ENCODE measurements at places on chromosomes 1 and 21. TPM values are rescaled to one million over a fixed set of nuclear protein-coding genes. Genes with fewer than 3 reads are reported as not detected.

Gene C1orf167
- 1.3 TPM for total RNA-seq

Gene MAB21L3
- 0.29 TPM for total RNA-seq

DNA sequence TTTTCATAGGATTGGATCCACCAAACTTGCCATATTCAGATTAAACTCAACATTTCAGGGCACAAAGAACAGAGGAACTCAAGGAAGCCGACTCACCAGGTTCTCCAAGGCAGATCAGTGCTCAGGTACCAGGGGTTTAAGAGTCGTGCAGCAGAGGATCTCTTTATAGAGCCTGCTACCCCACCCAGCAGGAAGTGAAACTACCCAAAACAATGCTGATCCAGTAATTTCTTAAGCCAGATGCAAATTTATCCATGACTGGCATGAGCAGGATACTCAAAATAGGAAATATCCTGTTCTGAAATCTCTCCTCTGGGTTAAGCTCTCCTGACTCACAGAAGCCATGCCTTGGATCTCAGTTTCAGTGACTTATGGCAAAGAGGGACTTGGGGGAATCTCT lies at the start of gene SPRR2A:
Gene SPRR2A (minus strand): TSS at position 138 of the 400 bp plus-strand sequence. CDS start 777 bp downstream, outside the sequence.
- no peaks in the 10 kb centered on the region for H3K36me3 ChIP-seq
- peaks cover 3% of the 10 kb centered on the region for H3K27me3 ChIP-seq
- H3K4me3 ChIP-seq, result no peak within 1 kb of the TSS
- H3K4me1 ChIP-seq, result no peaks in the 10 kb centered on the region
- no peak for DNase-seq

DNA sequence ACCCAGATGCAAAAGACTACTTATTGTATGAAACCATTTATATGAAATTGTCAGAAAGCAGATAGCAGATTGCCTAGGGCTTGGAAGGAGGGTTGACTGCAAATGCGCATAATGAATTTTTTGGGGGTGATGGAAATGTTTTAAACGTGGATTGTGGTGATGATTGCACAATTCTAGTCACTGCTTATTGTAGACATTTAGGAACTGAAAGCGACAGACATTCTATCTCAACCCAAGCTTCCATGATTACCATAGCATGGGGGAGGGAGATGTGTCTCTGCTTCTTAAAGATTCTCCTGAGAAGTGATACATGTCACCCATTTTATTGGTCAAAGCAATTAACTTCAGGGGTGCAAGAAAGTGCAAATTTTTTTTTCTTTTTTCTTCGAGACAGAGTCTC lies 2.8 kb upstream of the MTF2 start:
- no peak overlapping the region for H3K4me3 ChIP-seq
- no peaks in the 10 kb centered on the region for H3K4me1 ChIP-seq
- DNase-seq, result no peak
- no peaks in the 10 kb centered on the region for H3K27me3 ChIP-seq
- no peaks in the 10 kb centered on the region for H3K36me3 ChIP-seq

- no peaks in the 10 kb centered on the region for H3K36me3 ChIP-seq
- H3K4me1 ChIP-seq, result no peaks in the 10 kb centered on the region
- H3K27me3 ChIP-seq, result no peaks in the 10 kb centered on the region
- peak overlapping the region; percentile 97 for H3K27ac ChIP-seq
Observed at GRCh38 chr1:8018492-8019228, 7.4 kb downstream of the ERRFI1 start.

DNA sequence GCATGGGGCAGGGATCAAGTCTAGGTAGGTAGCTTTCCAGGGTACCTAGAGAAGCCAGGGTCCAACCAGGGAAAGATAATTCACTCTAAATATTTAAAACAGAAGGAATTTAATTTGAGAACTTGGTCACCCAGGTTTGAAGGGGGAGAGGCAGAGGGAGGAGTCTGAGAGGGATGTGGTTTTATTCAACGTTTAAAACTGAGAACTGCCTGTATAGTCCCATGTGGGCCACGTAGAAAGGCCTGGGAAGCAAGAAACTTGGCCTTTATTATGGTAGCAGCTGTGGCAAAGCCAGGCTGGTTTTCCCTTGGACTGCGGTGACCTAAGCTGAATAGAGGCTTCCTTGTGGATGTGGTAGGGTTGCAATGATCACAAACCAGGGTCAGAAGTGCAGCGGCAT lies 42.0 kb upstream of the DUSP10 start:
- no peak overlapping the region for H3K27ac ChIP-seq
- DNase-seq, result no peak
- H3K36me3 ChIP-seq, result no peaks in the 10 kb centered on the region
- no peaks in the 10 kb centered on the region for H3K4me1 ChIP-seq
- no peaks in the 10 kb centered on the region for H3K27me3 ChIP-seq
- H3K4me3 ChIP-seq, result no peak overlapping the region

DNA sequence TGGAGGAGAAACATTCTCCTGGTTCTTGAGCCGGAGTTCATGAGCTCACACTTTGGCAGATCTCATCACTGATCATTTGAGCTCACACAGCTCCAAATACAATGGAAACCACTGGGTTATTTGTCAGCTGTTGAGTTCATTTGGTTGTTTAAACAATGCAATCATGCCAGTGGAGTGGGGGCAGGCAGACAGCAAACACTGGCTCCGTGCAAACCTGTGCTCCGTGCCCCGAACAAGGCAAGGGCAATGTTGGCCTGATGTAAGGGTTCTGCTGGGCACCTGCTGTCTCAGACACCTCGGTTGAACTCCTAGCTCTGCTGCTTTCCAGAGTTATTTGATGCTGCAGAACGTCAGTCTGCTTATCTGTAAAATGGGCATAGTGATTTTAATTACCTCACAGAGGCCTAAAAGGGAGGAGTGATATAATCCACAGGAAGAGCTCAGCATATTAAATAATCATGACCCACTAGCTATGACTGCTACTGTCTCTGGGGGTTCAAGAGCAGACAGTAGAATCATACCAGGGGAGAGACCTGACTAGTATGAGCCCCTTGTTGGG lies 20.0 kb upstream of the CLIC6 start:
- no peaks in the 10 kb centered on the region for H3K36me3 ChIP-seq
- DNase-seq, result no peak
- H3K27ac ChIP-seq, result no peak overlapping the region
- H3K27me3 ChIP-seq, result no peaks in the 10 kb centered on the region
- H3K4me1 ChIP-seq, result no peaks in the 10 kb centered on the region

DNA sequence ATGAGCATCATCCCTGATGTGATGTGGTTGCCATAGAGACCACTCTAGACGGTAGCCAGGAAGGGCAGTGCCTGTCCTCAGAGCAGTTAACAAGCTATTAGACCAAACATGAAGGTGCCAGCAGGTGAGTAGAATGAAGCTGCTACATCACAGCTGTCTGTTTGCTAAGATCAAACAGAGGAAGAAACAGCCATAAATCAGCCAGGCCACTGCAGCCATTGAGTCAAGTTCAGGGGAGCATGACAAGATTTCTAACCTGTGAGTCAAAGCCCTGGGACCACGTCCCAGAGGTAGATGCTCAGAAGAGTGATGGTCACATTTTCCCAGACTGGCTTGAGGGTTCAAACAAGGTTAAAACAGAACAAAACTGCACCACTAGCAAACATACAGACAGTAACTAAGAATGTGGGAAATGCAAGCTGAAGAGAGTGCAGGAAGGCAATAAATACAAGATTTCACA lies 450.6 kb upstream of the DAB1 start:
- no peak overlapping the region for H3K4me3 ChIP-seq
- no peak overlapping the region for H3K27ac ChIP-seq
- no peaks in the 10 kb centered on the region for H3K36me3 ChIP-seq
- H3K27me3 ChIP-seq, result no peaks in the 10 kb centered on the region
- DNase-seq, result no peak
- no peaks in the 10 kb centered on the region for H3K4me1 ChIP-seq

DNA sequence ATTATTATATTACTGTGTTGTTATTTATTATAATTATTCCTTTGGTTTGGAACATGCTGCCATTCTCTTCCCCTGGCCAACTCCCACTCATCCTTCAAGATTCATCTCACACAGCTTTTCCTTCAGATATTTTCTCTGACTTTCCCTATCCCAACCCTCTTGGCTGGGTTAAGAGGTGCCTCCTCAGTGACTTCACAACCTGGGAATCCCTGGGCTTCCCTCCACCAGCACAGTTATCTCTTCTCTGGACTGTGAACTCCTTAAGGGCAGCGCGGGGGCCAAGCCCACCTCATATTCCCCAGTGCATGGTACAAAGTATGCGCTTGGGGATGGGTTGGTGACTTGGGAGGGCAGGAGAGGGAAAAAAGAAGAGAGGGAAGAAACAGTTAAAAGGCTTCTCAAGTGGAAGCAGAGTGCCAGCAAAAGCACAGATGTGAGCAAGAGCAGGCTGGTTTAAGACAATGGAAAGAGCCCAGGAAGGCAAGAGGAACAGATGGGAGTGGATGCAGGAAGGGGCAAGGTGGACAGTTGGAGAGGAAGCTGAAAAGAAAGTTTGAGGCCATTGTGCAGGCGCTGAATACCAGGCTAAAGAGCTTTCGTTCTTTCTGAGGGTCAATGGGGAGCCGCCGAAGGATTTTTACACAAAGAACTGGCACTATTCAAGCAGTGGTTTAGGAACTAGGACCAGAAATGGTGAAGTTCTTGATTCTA lies 132.3 kb downstream of the BEND5 start:
- no peaks in the 10 kb centered on the region for H3K36me3 ChIP-seq
- DNase-seq, result no peak
- H3K27ac ChIP-seq, result no peak overlapping the region
- no peaks in the 10 kb centered on the region for H3K27me3 ChIP-seq

- no peaks in the 10 kb centered on the region for H3K4me1 ChIP-seq
- H3K27ac ChIP-seq, result no peak overlapping the region
- no peak overlapping the region for H3K4me3 ChIP-seq
- no peaks in the 10 kb centered on the region for H3K27me3 ChIP-seq
- no peak for DNase-seq
- H3K36me3 ChIP-seq, result no peaks in the 10 kb centered on the region
Observed at GRCh38 chr1:11388617-11389016, 90.3 kb upstream of the DISP3 start.

DNA sequence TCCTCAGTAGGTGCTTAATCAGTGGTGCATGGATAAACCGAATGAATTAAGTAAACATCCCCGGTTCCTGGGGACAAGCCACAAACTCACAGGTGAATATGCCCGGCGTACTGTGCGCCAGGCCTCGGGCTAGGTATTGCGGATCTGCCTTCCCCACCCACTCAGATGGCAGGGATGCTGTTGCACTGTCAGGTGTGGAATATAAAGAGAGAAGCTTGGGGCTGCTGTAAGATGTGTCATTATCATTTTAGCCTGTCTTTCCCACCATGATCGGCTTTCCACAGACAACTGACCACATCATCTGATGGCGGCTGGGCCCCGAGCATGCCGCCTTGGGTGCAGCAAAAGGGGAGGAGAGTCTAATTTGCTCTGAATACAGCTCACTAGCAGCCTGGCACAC lies 45.4 kb upstream of the LRP8 start:
- H3K27me3 ChIP-seq, result no peaks in the 10 kb centered on the region
- no peaks in the 10 kb centered on the region for H3K36me3 ChIP-seq
- no peak overlapping the region for H3K4me3 ChIP-seq

- H3K27me3 ChIP-seq, result no peaks in the 10 kb centered on the region
- H3K27ac ChIP-seq, result no peak overlapping the region
- DNase-seq, result no peak
- no peak overlapping the region for H3K4me3 ChIP-seq
- no peaks in the 10 kb centered on the region for H3K36me3 ChIP-seq
Observed at GRCh38 chr1:232518349-232518748, 111.6 kb downstream of the SIPA1L2 start.

Measured in breast epithelium (tissue), 4 donors.